ENCODE measurements at places on chromosomes 5 and 9.

DNA sequence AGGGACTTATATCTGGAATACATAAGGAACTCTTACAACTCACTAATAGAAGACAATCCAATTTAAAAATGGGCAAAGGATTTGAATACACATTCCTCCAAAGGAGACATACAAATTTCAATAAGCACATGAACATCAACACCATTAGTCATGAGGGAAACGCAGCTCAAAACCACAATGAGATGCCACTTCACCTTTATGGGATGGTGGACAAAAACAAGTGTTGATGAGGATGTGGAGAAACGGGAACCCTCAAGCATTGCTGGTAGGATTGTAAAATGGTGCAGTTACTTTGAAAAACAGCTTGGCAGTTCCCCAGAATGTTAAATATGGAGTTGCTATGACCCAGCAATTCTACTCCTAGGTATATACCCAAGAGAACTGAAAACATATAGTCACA is 72.7 kb upstream of the IER5L start:
- DNase-seq: no peak

DNA sequence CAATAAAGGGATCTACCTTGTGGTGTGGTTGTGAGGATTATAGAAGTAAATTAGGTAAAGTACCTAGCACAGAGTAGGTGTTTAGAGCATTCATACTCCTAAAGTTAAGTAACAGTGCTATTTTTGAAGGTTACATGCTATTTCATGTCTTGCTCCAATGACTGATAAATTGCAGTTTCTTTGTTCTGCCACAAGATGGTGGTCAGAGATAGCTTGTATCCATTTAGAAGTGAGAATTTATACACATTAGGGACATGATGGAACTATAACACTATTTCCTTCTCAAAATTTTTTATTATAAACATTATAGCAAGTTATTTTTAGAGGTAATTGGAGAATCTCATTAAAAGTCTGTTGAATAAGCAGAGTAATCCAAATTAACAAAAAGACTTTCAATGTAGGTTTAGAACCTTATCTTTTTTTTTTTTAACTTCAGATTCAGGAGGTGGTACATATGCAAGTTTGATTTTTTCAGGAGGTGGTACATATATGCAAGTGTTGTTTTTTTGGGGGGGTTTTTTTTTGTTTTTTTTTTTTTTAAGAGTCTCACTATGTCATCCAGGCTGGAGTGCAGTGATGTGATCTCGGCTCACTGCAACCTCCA is 17.1 kb downstream of the MTREX start:
- no peak for DNase-seq

GRCh38 chr5:138639326-138639725 is 64.1 kb upstream of the HSPA9 start:
- DNase-seq: no peak

DNA sequence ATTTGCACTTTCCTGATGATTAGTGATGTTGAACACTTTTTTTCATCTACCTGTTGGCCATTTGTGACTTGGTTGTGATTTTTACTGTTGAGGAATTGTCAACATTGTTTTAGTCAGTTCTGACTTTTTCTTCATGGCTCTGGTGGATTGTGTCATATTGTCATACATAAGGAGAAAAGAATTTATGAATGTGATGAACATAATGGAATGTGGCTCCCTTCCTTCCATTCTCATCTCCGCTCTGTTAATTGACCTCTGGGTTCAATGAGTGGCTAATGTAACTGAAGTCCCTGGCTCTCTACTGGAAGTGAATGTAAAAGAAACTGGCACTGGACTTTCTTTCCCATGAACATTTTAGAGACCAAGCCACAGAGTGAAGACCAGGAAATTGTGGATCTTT is 49.2 kb downstream of the KIAA1958 start:
- no peak for DNase-seq

- no peak for DNase-seq
Observed at GRCh38 chr5:132104556-132104955, 31.0 kb downstream of the CSF2 start.

- DNase-seq: no peak
Observed at GRCh38 chr5:26329562-26330189, 708.7 kb downstream of the CDH9 start.

DNA sequence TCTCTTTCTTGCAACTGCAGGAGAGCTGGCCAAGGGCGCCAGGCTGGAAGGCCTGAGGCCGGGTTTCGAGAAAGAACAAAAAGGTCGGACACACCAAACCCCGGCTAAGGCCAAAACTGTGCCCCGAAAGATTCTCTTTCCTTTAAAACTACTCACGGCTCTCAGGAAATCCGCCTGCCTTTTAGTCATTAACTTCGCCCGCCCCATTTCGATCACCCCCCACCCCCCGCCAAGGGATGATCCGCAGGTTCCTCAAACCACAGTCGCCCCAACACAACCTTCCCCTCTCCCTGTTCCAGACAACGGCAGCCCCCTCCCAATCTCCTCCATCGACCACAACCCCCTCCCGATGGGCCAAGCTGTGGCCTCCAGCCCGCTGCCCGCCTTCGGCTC is 536 bp downstream of the FEM1C start:
- peak; percentile 4 for DNase-seq

GRCh38 chr9:109242014-109242413 is 75.0 kb upstream of the FRRS1L start:
- no peak for DNase-seq

DNA sequence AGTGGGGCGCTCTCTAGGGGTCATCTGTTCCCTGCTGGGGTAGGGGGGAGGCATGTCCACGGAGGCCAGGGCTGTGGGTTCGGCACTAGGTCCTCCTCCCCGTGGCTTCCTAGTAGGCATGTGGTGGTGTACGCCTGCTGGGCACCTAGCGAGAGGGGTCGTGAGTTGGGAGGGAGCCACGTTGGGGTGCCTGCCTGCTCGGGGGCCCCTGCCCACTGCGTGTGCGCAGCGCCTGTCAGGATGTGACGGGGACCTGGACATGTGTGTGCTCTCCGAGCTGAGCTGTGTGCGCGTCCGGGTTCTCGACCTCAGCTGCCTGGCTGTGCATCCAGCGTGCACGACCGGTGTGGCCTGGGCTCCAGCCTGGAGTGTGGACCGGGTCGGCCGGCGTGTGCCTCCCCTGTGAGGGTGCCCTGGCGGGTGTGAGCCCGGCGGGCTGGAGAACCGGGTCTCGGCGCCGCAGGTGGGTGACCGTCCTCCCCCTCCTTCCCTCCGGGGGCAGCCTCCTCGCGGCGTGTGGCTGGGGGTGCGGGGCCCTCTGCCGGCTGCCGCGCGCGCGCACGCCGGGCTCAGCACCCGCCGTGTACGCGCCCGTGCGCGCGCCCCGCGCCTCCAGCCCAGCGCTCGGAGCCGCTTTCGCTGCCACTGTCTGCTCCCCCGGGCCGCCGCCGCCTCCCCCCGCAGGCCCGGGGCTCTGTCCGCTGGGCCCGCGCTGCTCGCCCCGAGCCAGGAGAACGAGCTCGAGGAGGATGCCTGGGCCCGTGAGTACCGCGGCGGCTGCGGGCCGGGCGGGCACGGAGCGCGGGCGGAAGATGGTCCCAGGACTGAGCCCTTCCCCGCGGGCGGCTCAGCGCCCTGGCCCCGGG is at the start of gene PRR7:
PRR7 (plus strand) TSS at position 615 of the 866 bp plus-strand sequence. CDS start 8,254 bp downstream, outside the sequence.
- DNase-seq: no peak

GRCh38 chr9:8877753-8878494 is 1078.3 kb upstream of the DMAC1 start:
- DNase-seq: no peak

DNA sequence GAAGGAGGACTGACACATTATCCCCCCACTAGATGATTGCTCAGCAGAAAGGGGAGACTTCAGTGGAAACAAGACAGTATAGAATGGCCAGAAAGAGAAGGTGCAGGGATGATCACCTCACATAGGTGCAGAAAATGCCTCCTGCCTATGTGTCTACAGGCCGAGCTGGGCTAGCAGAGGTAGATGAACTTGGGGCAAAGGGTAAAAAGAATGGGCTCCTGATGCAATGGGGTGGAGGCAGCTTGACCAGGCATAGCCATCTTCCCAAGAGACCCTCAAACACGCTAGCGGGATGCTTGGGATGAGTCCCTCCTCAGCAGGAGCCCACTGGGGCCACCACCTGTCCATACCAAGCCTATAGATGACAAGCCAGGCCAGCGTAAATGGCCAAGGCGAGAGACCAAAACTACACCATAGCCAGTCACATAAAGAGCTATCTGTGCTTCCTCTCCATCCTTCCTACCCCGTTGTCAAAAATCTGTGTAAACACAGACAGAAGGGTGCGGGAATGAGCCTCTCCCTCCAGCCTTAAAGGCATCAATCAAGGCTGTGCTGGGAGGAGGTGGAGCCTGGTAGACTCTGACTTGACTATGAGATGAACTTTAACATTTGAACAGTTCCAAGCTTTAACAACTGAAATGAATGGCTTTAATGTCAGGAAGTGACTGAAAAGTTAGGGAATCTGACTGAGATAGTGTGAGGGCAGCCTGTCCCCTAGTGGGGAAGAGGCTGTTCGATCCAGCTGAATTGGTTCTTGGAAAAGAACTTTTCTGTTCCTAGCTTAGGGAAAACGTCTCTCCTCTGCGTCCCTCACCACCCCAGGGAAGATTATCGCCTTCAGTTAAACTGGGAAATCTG is 10.4 kb downstream of the C9orf152 start:
- DNase-seq: no peak

GRCh38 chr9:3682186-3682585 is 156.4 kb upstream of the RFX3 start:
- no peak for DNase-seq

- no peak for DNase-seq
Observed at GRCh38 chr9:113720495-113720894, 155.6 kb upstream of the ZNF618 start.

GRCh38 chr5:179382486-179382885 is 37.2 kb upstream of the ADAMTS2 start:
- no peak for DNase-seq

GRCh38 chr9:121690316-121690715 is 38.9 kb downstream of the DAB2IP start:
- no peak for DNase-seq

GRCh38 chr5:116516021-116516420 is 58.6 kb downstream of the SEMA6A start:
- no peak for DNase-seq

GRCh38 chr5:115369430-115370144 is 73.1 kb upstream of the CCDC112 start:
- DNase-seq: no peak

- DNase-seq: no peak
Observed at GRCh38 chr5:7321724-7322123, 74.2 kb upstream of the ADCY2 start.

DNA sequence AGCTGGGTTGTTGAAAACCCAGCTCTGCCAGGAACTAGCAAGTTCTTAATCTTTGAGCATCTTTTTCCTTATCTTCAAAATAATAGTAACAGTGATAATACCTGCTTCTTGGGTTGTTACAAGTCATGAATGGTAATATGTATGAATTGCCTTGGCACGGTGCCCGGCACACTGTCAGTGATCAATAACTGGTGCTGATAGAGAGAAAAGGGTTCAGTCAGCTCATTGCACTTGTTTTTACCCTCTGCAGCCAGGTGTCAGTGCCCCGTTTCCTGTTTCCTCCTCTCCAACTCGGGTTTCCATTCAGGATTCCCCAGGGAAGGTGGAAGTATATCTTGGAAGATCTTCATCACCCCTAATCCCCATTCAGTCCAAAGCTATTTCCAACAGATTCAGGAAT is 15.8 kb upstream of the NIPAL4 start:
- no peak for DNase-seq

DNA sequence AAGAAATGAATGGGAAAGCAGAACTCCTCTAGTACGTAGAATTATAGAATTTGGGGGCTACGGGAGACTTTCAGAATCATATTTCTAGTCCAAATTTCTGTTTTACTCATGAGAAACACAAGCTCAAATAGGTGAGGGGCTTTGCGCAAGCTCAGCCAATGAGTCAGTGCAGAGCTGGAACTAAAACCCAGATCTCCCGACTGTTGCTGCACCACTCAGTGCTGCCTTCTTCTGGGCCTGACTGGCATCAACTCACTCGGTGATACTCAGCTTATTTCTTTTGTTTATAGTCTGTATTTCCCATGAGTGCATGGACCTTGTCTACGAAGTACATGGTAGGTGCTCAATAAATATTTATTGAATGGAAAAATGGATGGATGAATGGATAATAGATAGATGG is 280.2 kb downstream of the CDK5RAP2 start:
- DNase-seq: no peak

DNA sequence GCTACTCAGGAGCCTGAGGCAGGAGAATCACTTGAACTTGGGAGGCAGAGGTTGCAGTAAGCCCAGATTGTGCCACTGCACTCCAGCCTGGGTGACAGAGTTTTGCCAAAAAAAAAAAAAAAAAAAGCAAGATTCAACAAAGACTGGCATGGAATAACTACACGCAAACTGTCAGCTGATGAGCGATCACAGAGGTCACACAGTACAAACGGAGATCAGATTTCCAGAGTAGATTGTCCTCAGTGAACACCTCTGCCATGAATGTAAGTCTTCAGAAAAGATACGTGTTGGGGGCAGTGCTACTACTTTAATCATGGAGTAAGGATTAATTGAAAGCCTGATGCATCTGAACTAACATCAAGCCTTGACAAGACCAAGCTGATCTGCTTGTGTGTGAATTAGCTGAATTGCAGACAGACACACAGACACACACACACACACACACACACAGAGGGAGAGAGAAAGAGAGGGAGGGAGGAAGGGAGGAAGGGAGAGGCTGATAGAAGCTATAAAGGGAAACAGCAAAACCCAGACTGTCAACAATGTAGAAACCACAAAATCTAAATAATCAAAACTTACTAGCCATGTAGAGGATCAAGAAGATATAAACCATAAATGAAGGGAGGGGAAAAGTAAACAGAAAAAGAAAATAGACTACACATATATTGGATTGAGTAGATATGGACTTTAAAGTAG is 222.9 kb upstream of the ZNF462 start:
- no peak for DNase-seq

GRCh38 chr5:139708877-139709581 is 60.9 kb downstream of the CXXC5 start:
- no peak for DNase-seq

DNA sequence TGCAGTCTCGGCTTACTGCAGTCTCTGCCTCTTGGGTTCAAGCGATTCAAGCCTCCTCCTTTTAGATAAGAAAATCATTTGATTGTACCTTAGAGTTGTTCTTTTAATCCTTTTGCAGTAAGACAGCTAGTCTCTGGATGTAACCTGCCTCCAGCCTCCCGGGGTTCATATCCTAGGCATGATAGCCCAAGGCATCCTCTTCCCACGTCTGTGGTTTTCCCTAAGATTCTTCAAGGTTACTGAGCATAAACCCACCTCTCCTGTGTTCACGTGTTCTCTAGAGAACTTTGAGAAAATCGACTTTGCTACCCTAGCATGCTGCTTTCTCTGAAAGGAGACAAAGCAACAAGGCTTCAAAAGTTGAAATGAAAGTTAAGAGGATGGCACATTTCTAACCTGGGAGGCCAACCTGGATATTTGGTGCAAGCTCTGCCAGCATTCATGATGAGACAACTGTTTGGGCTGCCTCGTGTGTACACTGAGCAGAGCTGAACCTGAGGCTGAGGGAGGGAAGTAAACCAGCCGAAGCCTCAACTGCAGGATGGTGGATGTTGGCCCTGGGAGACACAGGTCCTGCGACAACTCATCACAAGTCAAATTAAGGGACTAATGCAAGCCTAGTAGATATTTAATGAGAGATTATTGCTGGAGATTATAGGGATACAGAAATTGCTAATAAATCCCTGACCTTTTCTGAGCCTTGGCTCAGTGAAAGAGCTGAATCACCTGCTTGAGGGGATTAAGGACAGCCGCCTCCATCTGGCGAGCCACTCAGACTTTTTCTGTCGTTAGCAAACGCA is 261.8 kb downstream of the ARHGAP26 start:
- DNase-seq: no peak

Measured in stimulated activated CD4-positive, alpha-beta T cell treated with anti-CD3 and anti-CD28 coated beads, Interleukin-1b, Interleukin-23, amount 100 ng/mL, for 1 hour (primary cell).